ENCODE measurements at places on chromosomes 6 and 20.

DNA sequence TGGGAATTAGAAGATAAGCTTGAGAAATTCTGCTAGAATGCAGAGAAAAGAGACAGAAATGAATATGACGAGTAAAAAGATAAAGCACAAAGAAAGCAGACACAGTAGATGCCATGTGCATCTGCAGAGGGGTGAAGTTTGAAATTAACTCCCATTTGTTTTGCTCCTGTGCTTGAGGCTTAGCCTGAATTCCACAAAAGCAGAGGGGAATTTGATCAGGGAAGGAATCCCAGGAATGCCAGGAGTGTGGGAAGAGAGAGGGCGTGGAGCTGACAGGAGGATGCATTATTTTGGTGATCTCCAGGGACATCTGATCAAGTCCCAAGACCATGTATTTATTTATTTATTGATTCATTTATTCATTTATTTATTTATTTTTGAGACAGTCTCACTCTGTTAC lies 55.6 kb downstream of the SLC22A1 start:
- DNase-seq, result no peak

DNA sequence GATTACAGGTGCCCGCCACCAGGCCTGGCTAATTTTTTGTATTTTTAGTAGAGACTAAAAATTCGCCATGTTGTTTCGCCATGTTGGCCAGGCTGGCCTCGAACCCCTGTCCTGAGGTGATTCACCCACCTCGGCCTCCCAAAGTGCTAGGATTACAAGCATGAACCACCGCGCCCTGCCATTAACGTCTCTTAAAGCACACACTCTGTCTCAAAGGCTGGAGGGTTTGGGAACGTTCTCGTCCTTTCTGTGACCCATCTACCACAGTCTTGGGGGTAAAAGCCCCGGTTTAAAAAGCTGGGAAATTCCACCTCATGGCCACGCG lies 57.8 kb upstream of the ARID1B start:
- DNase-seq, result no peak

GRCh38 chr6:127518191-127518709 lies 885 bp downstream of the MTCL3 start:
- peak; percentile 37 for DNase-seq

DNA sequence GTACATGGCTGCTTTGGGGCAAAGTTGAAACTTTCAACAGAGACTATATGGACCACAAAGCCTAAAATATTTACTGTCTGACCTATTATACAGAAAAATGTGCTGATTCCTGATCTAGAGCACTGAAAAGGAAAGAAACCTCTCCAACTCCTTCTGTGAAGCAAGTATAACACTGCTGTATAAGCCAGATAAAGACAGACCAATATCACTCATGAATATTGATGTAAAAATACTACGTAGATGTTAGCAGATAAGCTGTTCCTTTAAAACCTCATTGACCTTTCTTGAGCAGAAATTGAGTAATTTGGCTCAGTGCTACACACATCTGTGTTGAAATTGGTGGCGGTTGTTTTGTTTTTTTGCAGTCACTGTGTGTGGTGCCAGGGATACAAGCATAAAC lies 69.9 kb upstream of the HDAC2 start:
- no peak for DNase-seq

DNA sequence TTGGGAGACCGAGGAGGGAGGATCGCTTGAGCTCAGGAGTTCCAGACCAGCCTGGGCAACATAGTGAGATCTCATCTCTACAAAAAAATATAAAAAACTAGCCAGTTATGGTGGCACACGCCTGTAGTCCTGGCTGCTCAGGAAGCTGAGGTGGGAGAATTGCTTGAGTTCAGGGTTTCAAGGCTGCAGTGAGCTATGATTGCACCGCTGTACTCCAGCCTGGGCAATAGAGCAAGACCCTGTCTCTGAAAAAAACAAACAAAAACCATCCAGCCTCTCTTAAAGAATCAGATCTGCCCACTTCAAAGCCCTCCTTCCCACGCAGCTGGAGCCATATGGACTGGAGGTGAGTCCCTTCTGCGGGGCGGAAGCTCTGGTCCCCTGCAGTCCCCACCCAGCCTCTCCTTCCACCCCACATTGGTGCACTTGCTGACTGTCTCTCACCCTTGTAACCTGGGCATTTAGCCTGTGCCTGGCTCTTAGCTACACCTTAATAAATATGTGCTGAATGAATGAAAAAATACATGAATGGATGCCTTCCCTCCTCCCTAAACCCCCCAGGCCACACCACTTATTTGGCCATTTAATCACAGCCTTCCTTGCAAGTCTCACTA lies 7.2 kb upstream of the PARD6B start:
- no peak for DNase-seq
